Activated T-helper 1 cell treated with anti-CD3 and anti-CD28 coated beads, Interleukin-12 subunit alpha, Interleukin-12 subunit beta, Interleukin-2, Interleukin-4 antibody, amounts not matched to agents 30 ng/mL and 10 ng/mL and 1 ng/mL, durations not matched to agents 14 hours and 24 hours and 36 hours (primary cell): ENCODE measurements at places on chromosomes 3 and 15. TPM values are rescaled to one million over a fixed set of nuclear protein-coding genes. Genes with fewer than 3 reads are reported as not detected.

SNX1 gene
- total RNA-seq, result 139 and 147 TPM in 2 replicates

GRCh38 chr3:163951397-163951987, 1126.8 kb downstream of the SI start:
- no peaks in the 10 kb centered on the region for H3K4me1 ChIP-seq
- H3K27me3 ChIP-seq, result no peaks in the 10 kb centered on the region
- DNase-seq, result no peak
- no peaks in the 10 kb centered on the region for H3K36me3 ChIP-seq
- H3K4me3 ChIP-seq, result no peak overlapping the region

PLOD2 gene
- total RNA-seq, result 1.4 and 2.0 TPM in 2 replicates

MST1R gene
- total RNA-seq, result 1.6 and 2.5 TPM in 2 replicates

DNA sequence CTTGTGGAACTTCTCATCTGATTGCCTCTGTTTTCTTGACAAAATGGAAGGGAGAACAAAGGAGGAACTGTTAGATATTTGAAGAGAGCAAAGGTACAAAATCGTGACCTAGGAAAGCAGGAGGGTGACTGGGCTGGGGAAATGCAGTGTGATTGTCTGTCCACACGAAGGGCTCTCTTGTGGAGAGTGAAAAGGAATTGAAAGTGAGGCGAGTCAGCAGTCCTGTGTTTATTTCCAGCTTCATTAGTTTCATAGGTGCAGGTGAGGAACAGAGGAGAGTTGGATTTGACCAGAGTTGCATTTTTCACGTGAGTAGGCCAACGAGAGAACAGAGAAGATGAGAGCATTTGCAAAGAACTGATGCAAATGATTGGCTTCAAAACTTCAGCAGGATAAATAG, 336.4 kb upstream of the SATB1 start:
- H3K36me3 ChIP-seq, result peaks cover 5% of the 10 kb centered on the region
- no peak overlapping the region for H3K27ac ChIP-seq
- no peak overlapping the region for H3K4me3 ChIP-seq
- H3K4me1 ChIP-seq, result peaks cover 22% of the 10 kb centered on the region
- H3K27me3 ChIP-seq, result no peaks in the 10 kb centered on the region
